ENCODE measurements at places on chromosomes 7 and 10.

DNA sequence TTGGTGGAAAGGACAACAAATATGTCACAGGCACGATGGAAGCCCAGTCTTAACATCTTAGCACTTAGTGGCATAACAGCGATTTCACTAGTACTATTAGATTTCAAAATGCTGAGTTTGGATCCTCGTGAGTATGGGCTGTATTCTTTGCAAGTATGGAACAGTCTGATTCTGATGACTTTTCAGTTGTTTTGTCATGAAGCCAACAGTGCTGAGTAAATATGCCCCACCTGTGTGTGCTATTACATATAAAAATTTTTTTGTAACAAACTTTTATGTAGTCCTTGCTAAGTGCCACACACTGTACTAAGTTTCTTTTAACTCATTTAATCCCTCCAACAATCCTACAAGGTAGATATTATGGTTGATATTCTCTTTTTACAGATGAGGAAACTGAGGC lies 30.8 kb downstream of the MTURN start:
- DNase-seq = no peak

DNA sequence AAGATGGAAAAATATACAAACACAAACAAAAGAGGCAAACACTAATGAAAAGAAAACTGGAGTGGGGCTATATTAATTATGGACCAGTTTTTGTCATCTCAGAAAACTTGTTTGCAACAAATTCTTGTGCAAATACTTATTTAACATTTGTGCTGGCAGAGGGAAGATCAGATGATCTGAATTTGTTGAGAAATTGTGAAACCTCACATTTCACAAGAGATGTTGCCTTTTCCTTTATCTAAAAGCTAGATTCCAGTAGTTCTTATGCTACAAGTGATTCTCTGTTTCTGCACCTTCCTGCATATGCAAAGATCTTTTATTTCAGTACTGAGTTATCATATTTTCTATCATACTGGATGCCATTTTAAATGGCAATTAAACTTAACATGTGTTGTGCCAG lies 320.7 kb downstream of the SUGCT start:
- no peak for DNase-seq

GRCh38 chr10:27715505-27715904 lies 30.1 kb downstream of the MKX start:
- no peak for DNase-seq

DNA sequence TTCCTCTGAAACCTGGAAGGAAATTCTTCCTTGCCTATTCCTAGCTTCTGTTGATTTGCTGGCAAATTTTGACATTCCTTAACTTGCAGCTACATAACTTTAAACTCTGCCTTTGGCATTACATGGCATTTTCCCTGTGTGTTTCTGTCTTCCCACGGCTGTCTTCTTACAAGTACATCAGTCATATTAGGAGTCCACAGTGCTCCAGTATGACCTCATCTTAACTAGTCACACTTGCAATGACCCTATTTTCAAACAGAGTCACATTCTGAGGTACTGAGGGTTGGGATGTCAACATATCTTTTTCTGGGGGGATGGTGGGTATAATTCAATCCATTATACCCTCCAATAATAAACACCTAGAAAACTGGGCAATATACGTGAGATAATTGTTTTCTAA lies 37.4 kb upstream of the EPHB6 start:
- DNase-seq = no peak

DNA sequence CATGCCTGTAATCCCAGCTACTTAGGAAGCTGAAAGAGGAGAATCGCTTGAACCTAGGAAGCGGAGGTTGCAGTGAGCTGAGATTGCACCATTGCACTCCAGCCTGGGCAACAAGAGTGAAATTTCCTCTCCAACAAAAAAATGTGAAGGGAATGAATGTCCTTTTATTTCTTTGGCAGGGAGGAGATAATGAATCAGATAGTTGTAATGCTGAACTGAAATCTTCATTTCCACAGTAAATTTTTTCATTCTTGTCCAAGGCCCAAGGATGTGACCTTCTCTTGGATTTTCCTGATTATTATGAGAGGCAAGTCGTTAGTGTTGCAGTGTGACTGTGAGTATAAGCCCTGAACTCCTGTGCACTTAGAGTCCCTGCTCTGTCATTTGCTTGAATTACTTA lies 13.6 kb downstream of the STAMBPL1 start:
- no peak for DNase-seq

- DNase-seq = peak; percentile 18
Observed at GRCh38 chr7:91953618-91954017, 13.0 kb downstream of the AKAP9 start.

DNA sequence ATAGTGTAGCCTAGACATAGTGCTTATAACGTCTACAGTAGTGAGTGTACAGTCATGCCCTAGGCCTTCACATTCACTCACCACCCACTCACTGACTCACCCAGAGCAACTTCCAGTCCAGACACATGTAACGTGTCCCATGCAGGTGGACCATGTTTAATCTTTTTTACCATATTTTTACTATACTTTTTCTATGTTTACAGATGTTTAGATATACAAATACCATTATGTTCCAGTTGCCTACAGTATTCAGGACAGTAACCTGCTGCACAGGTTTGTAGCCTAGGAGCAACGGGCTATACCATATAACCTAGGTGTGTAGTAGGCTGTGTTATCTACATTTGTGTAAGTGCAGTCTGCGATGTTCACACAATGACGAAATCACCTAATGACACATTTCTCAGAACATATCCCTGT lies 11.0 kb downstream of the MPP7 start:
- no peak for DNase-seq
